ENCODE measurements at places on chromosomes 3 and 15.

- no peak for DNase-seq
These were observed 42.7 kb downstream of the FAM174B start for GRCh38 chr15:92612891-92613290.

DNA sequence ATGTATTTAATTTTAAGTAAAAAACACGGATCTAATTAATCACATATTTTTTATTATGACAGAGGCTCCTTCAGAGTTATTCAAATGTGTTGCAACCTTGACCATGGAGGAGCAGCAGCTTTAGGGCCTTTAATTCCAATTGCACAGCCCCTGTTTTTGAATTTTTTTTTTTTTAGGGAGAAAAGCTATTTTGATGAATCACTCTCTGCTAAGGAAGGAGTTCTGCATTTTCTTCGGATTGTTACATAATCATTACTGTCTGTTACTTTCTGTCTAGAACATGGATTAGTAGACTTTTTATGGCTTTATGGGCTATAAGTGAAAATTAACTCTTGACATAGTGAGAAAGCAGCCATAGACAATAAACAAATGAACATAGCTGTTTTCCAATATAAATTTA, 90.8 kb downstream of the MCTP2 start:
- no peak for DNase-seq

DNA sequence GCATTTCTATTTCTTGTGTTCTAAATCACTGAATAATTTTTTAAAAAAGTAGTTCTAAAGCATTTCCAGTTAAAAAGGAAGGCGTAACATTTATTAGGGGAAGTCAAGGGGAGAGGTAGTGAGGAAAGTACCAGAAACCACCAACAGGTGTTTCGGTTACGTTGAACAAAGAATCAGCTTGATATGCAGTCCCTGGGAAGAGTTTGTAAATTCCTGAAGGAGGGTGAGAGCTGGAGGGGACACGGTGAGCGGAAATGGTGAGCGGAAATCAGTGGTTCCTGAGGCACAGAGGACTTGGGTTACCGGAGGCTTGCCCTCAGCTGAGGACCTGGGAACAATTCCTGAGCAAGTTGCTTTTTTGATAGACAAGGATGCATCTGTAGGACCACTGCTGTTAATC, 17.8 kb downstream of the MAP2K1 start:
- DNase-seq: no peak

- DNase-seq: no peak
These were observed 27.0 kb downstream of the PEAK1 start for GRCh38 chr15:77392762-77393470.

GRCh38 chr3:188788621-188789081, 383.1 kb upstream of the TPRG1 start:
- DNase-seq: peak; percentile 69

- no peak for DNase-seq
These were observed 53.4 kb downstream of the SIDT1 start for GRCh38 chr3:113585720-113586119.

DNA sequence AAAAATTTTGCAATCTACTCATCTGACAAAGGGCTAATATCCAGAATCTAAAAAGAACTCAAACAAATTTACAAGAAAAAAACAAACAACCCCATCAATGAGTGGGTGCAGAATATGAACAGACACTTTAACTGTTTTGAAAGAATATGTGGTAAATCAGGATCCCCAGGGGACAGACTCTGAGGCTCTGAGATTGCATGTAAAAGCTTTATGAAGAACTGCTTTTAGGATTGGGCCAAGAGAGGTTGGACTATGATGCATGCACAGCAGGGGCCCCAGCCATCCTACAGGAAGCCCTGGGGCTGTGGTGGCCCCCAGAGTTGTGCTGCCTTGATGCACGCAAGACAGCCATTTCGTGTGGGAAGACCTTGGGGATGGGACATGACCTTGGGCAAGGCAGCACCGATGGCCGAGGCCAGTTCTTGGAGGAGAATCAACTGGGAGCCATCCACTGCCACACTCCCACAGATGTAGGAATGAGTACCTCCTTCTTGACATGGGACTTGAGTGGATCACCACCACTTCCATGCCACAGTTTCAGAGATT, 298.1 kb upstream of the THBS1 start:
- no peak for DNase-seq

- DNase-seq: no peak
These were observed 29.8 kb downstream of the SPICE1 start for GRCh38 chr3:113485161-113485609.

DNA sequence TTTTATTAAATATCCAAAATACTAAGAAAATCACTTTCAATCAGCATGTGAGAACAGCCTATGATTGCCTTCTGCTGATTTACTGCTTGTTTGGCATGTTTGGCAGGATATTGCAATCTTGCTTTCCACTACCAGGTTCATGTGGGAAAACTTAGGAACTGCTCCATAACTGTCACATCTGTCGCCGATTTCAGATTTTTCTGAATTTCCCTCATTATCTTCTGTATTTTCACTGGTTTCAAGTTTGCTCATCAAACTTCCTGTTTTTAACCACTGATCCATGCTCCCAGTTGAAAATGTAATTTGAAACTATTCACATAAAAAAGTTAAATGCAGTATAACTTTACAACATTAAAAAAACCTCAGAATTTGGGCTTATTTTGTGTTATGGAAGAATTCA, 93.0 kb downstream of the NFKBIZ start:
- no peak for DNase-seq

DNA sequence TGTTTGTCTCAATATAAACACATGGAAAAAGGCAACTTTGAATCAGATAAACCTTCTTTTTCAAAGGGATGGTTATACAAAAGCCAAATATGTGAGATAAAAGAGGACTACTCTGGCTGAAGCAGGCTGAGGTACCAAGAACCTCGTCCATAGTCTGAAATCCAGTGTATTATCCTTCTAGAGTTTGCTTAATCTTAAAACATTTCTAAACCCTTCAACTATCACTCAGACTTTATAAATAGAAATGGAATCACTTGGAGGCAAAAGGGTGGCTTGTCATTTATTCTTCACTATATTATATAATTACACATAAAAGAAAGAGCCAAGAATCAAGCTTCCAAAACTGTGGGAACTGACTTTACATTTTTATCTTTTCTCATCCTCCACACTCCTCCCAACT, 303.6 kb downstream of the PLCL2 start:
- no peak for DNase-seq

DNA sequence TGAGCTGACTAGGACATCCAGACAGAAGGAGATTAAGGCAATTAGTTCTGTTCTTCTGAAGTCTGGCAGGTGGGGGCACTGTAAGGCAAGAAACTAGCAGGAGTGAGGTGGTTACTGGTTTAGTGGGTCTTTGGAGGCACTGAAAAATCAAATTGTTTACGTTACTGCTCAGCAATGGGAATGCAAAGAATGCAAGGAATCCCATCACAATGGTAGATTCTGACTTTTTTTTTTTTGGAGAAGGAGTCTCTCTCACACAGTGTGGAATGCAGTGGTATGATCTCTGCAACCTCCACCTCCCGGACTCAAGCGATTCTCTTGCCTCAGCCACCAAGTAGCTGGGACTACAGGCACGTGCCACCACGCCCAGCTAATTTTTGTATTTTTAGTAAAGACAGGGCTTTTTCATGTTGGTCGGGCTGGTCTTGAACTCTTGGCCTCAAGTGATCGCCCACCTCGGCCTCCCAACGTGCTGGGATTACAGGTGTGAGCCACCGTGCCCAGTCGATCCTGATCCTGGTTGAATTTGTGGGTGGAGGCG, 16.4 kb downstream of the FAM107A start:
- no peak for DNase-seq

DNA sequence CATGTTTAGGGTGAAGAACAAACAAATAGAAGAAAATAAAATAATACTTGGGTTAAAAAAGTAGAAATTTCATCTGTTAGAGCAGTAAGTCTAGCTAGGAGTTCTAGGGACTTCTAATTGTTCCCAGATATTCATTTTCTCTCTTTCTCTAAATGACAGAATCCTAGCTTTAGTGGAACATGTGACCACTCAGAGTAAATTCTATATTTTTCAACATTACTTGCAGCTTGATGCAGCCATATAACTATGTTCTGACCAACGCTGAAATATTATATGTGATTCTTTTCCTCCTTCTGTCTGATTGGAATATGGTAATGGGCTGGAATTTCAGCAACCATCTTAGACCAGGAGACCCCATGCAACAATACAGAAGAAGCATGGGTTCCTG, 8.1 kb downstream of the PTX3 start:
- DNase-seq: no peak

DNA sequence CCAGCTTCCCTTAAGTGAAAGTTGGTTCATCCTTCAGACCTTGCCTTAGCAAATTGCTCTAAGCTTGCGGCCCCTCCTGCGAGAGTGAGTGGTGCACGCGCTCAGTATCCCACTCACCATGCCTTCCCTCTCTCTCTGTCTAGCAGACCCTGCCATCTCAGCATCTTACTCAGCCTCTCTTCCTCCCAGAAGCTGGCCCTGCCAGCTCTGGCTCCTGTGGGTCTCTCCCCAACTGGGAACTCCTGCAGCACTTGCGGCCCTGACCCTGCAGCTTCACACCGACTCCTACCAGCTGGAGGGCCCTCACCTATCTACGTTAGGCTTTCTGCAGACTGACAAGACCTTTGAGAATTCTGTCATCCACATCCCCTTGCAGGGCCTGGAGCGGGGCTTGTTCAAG, 286.1 kb upstream of the TLE3 start:
- DNase-seq: no peak

DNA sequence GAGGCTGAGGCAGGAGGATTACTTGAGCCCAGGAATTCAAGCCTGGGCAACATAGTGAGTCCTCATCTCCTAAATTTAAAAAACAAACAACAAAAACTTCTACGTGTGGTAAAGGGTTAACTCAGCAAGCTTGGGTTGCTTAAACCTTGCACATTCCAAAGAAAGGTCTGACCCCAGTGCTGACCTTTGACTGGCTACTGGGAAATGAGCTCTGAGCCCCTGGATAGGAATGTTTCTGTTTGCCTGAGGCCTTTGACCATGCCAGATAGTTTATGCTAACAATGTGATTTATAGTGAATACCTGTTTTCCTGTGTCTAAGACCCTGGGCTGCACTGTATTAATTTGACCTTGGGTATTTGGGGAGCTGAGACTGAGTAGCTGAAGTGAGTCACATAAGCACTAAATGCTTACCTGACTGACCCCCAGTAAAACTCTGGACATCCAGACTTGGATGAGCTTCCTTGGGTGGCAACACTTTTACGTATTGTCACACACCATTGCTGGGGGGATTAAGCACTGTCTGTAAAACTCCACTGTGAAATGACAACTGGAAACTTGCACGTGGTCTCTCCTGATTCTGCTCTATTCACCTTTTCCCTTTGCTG, 20.7 kb downstream of the TCAIM start:
- DNase-seq: no peak

DNA sequence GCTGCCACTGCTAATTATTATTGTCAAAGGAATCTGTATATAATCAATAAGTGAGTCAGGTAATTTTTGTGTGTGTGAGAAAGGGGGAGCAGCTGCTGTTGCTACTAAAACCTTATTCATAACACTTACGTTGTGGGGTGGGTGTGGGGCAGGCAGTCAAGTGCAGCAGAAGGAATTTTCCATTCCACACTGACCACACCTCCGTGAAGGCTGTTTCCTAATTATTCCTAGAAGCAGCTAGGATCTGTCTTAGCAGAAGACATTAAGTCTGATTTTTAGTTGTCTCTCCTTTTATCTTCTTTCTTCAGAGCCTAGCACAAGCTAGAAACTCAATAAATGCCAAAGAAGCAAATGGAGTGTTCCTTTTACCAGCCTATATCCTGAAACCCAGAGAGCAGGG, 4.0 kb upstream of the U2SURP start:
- DNase-seq: no peak

DNA sequence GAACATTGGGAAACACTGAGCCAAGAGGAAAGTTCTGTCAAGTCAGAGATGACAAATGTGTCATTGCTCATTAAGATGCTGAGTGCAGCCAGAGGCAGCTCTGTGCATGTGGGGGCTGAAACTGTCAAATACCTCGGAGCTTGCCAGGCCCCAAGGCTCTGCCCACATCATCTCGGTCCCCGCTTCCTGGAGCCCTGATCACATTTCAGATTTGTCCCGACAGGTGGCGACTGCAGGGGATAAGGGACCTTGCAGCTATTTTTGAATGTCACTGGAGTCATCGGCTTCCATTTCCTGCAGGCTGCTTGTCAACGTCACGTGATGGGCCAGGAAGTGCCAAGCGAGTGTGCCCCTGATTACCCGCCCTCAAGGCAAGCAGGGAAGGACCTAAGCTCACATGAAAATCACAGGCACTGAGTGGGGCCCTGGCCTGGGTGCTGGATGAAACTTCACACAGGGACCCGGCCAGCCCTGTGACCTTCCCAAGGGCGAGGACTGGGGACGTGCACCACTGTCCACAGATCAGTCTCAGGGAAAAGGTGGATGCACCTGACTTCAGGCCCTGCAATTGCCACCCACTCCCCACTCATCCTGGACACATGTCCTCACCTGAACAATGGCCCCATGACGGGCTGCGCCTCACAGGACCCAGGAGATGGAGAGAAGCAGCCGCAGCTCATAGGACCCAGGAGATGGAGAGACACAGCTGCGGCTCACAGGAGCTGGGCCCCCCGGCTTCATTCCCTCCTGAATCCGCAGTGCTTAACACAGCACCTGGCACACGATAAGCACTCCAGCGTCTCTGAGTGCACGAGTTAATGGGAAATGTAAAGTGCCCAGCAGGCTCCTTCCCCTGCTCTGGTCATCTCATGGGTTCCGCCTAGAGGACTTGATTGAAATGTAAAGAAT, 73.4 kb downstream of the NUP210 start:
- DNase-seq: peak; percentile 68

DNA sequence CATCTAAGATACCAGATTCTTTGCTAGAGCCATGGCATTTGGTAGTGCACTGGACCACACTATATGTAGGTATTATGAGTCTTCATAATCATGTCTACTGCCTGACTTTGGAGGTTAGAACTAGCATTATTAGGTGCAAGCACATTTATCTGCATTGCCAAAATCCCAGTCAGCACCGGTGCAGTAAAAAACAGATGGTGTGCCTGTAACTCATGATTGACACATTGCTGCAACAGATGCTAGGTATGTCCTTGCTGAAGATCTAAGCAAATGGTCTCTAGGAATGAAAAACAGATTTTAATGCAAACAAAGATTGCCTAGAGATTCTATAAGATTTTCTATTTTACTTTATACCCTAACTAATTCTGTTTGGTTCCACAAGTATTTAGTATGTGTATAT, 47.7 kb downstream of the MYO5A start:
- no peak for DNase-seq

- no peak for DNase-seq
These were observed 380.9 kb upstream of the RARB start for GRCh38 chr3:25046911-25047771.

- DNase-seq: no peak
These were observed 72.4 kb downstream of the CHDH start for GRCh38 chr3:53773611-53774368.

GRCh38 chr3:49699281-49699979, 10.1 kb downstream of the RNF123 start:
- DNase-seq: no peak

GRCh38 chr15:73006523-73006922, 45.7 kb upstream of the NEO1 start:
- no peak for DNase-seq

Data from activated T-cell treated with anti-CD3 and anti-CD28 coated beads for 24 hours (primary cell).